ENCODE measurements at places on chromosomes 2 and 18.

GRCh38 chr2:62870966-62871365 is 165.5 kb downstream of the EHBP1 start:
- no peak for DNase-seq

GRCh38 chr2:44844651-44845270 is 96.7 kb upstream of the SIX3 start:
- no peak for DNase-seq

GRCh38 chr2:85922199-85922598 is 33.4 kb upstream of the ST3GAL5 start:
- DNase-seq, result no peak

GRCh38 chr2:63484481-63484880 is 103.8 kb downstream of the WDPCP start:
- DNase-seq, result no peak

DNA sequence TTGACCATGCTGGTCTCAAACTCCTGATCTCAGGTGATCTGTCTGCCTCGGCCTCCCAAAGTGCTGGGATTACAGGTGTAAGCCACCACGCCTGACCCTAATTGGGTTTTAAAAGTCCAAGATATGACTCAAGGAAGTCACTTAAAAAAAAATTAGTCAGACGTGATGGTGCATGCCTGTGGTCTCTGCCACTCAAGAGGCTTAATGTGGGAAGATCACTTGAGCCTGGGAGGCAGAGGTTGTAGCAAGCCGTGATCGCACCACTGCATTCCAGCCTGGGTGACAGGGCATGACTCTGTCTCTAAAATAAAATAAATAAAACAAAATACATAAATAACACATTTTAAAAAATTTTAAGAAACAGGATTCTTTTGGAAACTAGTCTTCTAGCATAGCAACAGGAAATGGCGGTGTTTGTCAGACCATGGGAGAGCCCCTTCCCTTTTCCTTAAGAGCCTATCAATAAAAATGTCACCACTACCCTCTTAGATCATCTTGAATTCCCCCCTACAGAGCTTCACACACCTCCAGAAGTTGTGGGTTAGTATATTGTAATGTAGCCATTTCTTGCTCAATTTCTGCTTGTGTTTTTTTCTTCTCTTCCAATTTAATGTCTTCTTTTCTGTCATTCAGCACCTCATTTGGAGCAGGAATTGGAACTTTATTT is 20.1 kb downstream of the SFT2D3 start:
- no peak for DNase-seq

- no peak for DNase-seq
These were observed 23.9 kb downstream of the PMAIP1 start for GRCh38 chr18:59923539-59924196.

GRCh38 chr2:70816726-70817125 is 3.7 kb downstream of the CLEC4F start:
- DNase-seq, result no peak

DNA sequence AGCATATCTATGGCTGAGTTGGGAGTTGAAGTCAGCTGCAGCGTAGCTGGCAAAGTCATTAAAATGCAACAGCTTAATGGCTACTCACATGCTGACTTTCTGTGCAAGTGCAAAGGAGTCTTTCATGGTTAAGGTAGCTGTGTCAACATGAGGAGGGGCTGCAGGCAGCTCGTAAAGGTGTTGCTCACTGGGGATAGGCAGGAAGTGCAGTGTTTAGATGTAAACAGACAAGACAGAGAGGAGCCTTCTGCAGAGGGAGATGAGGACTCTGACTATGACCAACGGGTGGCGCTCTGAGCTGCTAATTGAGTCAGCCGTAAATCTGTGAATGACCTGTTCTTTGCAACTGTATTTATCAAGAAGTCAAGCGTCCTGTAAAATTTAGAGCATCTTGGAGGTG is 22.3 kb upstream of the CAVIN2 start:
- DNase-seq, result peak; percentile 57

DNA sequence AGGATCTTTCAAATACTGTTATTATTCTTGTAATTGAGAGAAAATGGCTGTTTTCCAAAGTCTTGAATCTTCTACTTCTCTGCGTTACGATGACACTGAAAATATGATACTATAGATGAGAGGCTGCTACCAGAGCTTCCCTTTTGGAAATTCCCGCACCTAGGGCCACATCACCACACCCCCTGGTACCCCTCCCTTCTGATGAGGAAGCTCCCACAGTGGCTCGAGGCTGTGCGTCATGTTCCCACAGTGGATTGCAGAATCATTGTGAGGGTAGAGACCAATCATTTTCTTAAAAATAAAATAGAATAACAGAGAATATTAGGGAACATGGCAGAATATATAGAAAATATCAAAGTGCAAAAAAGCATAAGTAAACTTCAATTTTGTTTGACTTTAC is 268.9 kb upstream of the SMIM21 start:
- DNase-seq, result no peak
